ENCODE measurements at places on chromosomes 5 and 9. TPM values are rescaled to one million over a fixed set of nuclear protein-coding genes. Genes with fewer than 3 reads are reported as not detected.

DNA sequence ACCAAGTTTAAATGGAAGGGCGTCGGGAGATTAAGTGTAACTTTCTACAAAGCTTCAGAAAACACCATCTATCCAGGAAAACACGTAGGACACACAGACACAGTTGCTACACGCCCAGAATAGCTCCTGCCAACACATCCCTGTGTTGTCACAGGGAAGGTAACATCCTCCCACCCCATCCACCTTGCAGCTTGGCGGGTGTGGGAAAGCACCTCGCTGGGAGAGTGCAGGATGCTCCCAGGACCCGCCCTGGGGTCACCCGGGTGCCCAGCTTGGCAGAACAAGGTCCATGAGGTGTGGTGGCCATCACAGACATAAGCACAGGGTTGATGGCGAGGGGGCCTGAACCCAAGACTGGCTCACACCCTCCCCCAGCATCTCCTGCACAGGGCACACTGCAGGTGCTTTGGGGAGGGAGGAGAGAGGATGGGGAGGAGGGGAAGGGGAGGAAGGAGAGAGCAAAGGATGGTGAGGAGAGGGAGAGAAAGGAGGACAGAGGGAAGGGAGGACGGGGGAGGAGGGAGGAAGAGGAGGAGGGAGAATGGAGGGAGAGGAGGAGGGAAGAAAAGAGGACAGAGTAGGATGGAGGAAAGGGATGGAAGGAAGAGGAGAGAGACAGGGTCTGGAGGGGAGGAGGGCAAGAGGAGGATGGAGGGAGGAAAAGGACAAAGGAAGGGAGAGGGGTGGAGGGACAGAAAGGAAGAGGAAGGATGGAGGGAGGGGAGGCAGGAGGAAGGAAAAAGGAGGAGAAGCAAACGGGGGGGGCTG lies 37.2 kb downstream of the GOLM1 start:
- no peaks in the 10 kb centered on the region for H3K4me1 ChIP-seq
- no peak for DNase-seq
- no peaks in the 10 kb centered on the region for H3K27me3 ChIP-seq
- H3K27ac ChIP-seq: no peak overlapping the region
- H3K4me3 ChIP-seq: no peak overlapping the region
- H3K36me3 ChIP-seq: no peaks in the 10 kb centered on the region

Gene NRARP
- total RNA-seq: 8.5 TPM

Gene KCNV2
- not detected for total RNA-seq

GRCh38 chr9:106798016-106798799 lies 64.8 kb upstream of the ZNF462 start:
- no peak for DNase-seq
- no peak overlapping the region for H3K27ac ChIP-seq
- no peak overlapping the region for H3K4me3 ChIP-seq
- no peaks in the 10 kb centered on the region for H3K27me3 ChIP-seq
- H3K36me3 ChIP-seq: no peaks in the 10 kb centered on the region

DNA sequence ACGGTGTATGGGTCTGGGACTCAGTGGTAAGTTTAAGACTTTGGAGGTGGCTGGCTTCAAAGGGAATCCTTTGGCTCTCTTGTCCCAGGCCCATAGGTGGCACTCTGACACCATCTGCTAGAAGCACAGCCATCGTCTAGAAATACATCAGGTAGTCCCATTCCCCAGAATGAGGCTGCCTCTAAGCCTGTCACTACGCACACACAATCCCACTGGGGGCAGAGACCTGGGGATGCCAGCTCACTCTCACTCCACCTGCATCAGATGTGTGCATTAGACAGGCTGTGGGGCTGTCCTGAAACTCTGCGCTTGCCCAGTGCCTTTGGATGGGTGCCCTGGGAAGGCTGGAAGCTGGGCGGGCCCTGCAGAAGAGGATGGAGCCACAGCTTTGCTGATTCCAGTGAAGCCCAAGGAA lies 127.5 kb upstream of the PANK3 start:
- no peaks in the 10 kb centered on the region for H3K36me3 ChIP-seq
- no peak overlapping the region for H3K27ac ChIP-seq
- no peak overlapping the region for H3K4me3 ChIP-seq
- DNase-seq: no peak

- no peaks in the 10 kb centered on the region for H3K36me3 ChIP-seq
- H3K4me3 ChIP-seq: peak overlapping the region; percentile 79
- H3K27me3 ChIP-seq: no peaks in the 10 kb centered on the region
- no peak for DNase-seq
- peaks cover 3% of the 10 kb centered on the region for H3K4me1 ChIP-seq
- H3K27ac ChIP-seq: no peak overlapping the region
Observed at GRCh38 chr9:19464061-19464763, 55.4 kb downstream of the ACER2 start.

DNA sequence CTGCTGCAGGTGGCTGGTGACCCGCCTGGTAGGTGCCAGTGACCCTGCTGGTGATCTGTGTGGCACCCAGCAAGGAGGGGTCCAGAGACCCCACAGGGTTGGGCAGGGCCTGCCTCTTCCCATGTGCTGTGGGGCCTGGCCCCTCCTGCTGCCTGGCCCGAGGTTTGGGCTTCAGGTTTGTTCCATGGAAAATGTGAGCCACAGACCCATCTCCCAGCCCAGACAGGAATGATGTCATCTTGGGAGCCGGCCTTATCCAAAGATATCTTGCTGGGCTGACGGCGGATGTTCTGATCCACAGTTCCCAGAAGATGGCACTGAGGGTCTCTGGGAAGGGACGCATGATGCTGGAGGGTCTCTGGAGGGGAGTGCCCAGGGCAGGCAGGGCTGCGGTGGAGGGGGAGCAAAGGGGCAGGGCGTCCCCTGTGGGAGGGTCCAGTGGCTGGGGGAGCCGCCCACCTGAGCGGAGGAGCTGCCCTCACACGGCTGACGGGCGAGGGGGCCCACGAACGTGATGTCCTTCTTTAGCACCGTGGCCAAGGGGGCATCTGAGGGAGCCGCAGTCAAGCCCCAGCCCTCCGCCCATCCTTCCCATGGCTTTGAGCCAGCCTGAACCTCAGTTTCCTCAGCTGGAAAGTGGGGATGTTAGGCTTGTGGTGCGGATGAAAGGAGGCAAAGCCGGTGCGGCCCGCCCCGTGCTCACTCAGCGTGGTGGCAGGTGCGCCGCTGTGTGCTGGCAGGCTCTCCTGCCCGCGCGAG lies 68.1 kb downstream of the COL5A1 start:
- no peaks in the 10 kb centered on the region for H3K27me3 ChIP-seq
- no peak for DNase-seq
- peak overlapping the region; percentile 59 for H3K27ac ChIP-seq
- H3K4me1 ChIP-seq: peaks cover 53% of the 10 kb centered on the region

Gene ORM2
- total RNA-seq: not detected

DNA sequence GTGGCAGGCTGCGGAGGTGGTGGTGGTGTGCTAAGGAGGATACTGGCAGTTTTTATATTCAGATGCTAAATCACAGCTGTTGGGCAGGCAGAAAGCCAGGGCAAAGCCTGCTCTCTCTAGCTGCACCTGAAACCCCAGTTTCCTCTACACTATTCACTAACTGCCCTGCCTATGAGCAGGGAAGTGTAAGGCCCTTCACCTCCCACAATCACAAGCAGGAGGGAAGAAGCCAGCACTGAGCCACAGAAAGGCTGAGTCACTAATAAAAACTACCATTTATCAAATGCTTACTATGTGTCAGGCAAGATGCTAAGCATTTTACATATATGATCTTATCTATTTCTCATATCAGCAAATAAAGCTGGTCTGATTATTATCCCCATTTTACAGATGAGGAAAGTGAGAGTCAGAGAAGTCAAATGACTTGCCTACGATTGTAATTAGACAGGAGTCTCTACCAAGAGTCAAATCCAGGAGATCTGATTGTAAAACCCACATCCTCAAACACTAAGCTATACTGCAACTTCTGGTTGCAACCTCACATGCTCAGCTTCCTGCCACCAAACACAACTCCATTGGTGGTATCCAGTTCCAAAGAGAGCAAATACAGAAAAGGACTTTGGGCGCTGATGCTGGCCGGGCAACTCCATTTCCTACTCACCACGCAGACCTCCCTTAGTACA lies 17.7 kb upstream of the IL6ST start:
- H3K27ac ChIP-seq: no peak overlapping the region
- no peaks in the 10 kb centered on the region for H3K4me1 ChIP-seq

GRCh38 chr9:78620303-78620702 lies 323.4 kb downstream of the PSAT1 start:
- no peak overlapping the region for H3K27ac ChIP-seq
- no peaks in the 10 kb centered on the region for H3K27me3 ChIP-seq
- no peak overlapping the region for H3K4me3 ChIP-seq
- no peak for DNase-seq
- H3K36me3 ChIP-seq: no peaks in the 10 kb centered on the region

DNA sequence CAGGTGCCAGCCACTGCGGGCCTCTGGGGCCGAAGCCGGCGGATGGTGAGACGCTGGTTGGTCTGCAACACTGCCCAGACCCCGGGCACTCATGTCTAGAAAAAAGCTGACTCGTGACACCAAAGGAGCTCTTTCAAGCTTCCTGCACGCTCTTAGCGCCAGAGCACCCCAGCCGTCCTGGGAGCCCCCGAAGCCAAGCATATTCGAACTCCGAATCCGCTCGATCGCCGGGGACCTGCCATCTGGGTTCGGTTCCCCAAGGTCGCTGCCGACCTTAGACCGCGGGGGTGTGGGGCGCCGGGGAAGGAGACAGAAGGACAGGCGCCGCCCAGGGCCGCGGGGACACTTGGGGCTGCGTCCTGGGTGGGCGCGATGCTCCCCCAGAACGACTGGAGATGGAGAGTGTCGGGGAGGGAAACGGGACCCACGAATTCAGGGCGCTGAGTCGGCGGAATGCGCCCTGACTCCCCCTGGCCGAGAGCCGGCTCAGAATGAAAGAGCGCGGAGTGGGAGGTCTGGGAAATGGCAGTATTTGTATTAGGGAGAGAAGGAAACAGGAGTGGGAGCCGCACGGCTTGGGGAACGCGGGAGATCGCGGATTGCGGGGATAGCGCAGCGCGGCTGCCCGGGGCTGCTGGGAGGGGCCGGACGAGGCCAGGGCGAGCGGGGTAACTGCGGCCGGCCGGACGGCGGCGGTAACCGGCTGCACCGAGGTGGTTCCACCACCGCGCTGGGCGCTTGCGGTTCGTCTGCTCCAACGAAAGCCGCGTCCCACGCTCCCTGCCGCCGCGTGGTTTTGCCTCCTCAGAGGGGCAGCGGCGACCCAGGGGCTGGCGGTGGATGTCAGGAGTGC lies 20.1 kb upstream of the MARCHF6 start:
- H3K4me3 ChIP-seq: peak overlapping the region; percentile 85
- H3K4me1 ChIP-seq: peaks cover 39% of the 10 kb centered on the region
- no peak for DNase-seq

Gene CKMT2
- 20.6 TPM for total RNA-seq

DNA sequence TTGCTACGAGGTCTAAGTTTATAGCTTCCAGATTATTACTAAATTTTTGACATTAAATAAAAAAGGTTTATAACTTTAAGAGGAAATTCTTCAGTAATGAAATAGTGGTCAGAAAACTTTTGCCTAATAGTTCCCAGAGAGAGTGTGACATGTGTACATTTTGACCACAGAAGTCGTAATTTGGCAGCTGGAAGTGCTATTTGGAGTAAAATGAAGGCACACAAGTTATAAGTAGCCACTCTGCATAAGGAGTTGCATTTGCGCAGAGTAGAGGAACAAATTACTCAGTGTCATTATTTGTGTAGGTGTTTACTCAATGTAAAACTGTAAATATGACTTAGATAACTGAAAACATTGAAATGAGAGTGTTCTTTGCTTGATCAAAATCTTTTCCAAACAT lies 408.4 kb downstream of the CCDC171 start:
- no peaks in the 10 kb centered on the region for H3K36me3 ChIP-seq
- no peak for DNase-seq
- no peak overlapping the region for H3K4me3 ChIP-seq
- H3K27me3 ChIP-seq: no peaks in the 10 kb centered on the region
- no peaks in the 10 kb centered on the region for H3K4me1 ChIP-seq
- H3K27ac ChIP-seq: no peak overlapping the region

Gene RASGEF1C
- total RNA-seq: not detected

Measured in thoracic aorta (tissue), 2 donors.